Activated naive CD4-positive, alpha-beta T cell (primary cell): ENCODE measurements at places on chromosomes 3 and 15.

GRCh38 chr15:35728219-35728940 is 182.4 kb upstream of the DPH6 start:
- no peak for DNase-seq

GRCh38 chr3:155494332-155494731 is 200.8 kb upstream of the STRIT1 start:
- DNase-seq, result no peak

DNA sequence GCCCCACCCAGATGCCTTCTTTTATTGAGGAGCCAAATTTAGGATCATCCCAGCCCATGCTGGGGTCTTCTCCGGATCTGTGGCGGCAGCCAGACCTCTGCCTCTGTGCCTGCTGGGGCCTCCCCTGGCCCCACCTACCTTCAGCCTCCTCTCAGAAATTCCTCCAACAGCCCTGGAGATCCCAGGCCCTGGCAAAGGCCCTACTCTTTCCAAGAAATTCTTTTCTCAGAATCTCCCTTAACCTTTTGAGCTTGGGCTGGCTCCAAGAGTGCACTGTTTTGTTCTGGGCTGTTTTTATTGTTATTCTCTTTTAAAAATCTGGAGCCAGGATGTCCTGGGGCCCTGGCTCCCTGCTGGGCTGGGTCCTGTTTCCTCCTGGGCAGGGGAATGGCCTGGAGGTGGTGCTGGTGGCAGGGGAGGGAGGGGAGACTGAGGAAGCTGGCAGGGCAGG is 57.8 kb downstream of the GRIP2 start:
- no peak for DNase-seq

DNA sequence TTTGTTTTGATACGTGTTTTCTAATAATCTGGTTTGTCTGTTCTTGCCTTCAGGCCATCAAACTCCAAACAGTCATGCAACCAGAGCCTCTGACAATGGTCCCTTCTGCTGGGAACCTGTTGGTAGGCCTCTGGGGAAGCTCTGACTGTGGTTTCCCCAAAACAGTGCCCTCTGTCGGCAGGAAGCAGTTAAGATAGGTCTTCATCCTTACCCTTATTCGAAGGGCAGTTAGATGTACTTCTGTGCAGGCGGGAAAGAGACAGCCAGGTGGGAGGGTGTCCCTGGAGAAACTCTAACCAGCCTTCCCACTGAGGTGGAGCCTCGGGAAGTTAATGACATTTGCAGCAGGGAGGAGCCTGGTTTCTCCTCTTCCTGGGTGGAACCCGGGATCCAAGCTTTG is 81.6 kb upstream of the CHMP2B start:
- no peak for DNase-seq

DNA sequence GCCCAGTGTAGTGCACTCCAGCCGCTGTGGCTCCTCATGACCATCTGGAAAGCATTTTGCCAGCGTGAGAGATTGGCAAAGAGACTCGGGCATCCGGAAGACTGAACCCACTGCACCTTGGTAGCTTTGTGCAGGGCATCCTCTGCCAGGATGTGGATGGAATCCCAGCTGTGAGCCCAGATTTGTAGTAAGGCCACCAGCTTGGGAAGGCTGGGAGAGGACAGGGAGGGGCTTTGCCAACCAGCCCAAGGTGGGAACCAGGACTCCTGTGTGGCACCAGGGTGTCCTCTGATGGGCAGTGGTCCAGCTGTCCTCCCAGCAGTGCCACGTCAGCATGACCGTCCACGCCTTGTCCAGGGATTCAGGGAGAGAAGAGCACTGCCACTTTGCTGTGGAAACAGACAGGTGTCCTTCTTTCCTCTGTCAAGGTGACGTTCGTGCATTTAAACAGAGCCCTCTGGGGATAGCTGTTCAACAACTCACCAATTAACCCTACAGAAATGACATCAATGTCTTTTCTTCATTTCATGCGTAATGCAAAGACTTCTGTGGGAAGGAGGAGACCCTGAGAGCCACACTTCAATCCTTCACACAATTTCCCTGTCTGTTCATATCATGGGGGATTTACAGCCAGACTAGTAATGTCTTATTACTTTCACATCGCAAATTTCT is 19.1 kb downstream of the KLF15 start:
- DNase-seq, result no peak

DNA sequence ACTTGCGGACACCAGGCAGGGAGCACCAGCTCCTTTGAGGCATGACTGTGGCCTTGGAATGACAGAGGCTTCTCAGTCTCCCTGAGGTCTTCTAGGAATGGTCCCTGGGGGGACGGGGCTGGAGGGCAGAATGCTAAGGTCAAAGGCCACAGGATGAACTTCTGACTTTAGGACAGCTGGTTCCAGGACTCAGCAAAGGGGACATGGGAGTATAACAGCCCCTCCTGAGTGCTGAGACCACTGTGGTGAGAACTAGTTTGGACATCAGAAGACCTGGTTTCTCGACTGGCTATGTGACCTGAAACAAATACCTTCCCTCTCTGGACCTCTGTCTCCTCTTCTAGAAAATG is 17.8 kb downstream of the ITGA11 start:
- DNase-seq, result no peak

DNA sequence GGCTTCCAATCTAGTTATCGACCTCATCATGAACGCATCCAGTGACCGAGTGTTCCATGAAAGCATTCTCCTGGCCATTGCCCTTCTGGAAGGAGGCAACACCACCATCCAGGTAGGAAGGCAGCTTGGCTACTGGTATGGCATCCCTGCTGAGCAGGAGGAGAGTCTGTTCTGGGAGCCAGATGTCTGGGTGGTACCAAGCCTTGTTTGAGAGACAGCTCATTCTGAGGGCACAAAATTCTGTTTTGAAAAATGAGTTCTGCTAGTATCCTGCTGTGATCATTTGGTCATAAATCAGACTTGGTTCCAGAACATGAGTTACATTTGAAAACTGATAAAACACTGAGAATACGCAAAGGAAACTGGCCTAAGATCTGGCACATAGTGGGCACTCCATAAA is 242.1 kb downstream of the ITPR1 start:
- DNase-seq, result no peak

DNA sequence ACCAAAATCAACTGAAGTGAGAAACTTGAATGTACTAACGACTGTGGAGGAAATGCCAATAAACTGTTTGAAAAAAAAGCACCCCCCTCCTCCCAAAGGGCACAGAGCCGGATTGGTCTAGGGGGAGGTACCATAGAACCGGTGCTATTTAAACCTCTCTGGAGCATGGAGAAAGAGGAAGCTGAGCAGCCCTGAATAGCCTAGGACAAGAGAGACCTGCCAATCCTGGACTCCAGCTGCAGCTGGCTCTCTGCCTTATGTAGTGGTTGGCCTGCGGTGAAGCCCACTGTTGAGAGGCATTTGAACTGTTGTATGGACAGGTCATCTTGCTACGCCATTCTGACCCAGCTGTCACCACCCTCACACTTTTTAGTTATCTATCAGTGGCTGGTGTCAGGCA is 1.5 kb upstream of the SH3GL3 start:
- DNase-seq, result no peak

GRCh38 chr3:5056111-5056391 is 66.0 kb upstream of the ARL8B start:
- DNase-seq, result no peak

DNA sequence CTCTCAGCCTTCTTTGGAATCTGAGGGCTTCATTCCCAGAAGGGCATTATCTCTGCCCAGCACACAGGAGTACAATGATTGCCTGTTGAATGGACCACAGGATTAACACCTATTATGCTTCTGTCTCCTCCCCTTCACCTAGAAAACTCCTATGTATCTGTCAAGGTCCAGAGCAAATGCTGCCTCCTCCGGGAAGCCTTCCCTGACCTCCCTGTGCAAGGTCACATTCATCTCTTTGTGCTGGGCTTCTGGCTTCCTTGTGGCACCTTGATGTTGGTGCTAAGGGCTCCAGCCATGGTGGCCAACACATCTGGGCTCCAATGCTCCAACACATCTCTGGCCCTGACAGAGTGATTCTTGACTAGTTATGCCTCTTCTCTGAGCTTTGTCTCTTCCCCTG is 49.9 kb upstream of the ATP2B2 start:
- DNase-seq, result no peak

GRCh38 chr3:192514081-192514753 is 213.1 kb downstream of the FGF12 start:
- DNase-seq, result no peak

- DNase-seq, result no peak
These were observed 105.9 kb upstream of the AGBL1 start for GRCh38 chr15:85973584-85974347.

DNA sequence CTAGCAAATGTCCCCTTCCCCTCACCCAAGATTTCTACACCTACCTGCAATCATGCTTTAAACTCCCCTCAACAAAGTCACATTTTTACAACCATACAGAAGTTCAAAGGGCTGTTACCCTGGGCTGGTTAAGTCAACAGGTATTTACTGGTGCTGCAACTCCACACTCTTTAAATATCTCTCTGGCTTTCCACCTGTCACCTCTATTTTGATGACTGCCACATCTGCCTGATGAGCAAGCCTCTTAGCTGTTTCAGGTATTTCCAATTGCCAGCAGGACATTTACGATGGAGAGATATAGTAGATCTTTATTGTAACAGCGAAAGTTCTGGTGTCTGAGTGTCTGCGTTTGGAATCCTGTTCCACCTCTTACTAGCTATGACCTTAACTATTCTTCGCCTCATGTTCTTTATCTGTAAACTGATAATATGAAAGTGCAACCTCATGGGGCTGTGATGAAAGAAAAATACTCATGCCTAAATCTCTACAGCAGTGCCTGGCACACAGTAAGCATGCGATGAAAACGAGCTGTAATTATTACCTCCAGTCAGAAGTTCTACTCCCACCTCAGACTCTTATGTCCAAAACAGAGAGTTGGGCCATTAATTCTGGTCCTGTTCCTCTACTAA is 44.2 kb upstream of the TPM1 start:
- no peak for DNase-seq

GRCh38 chr3:157136647-157137387 is 23.1 kb downstream of the CCNL1 start:
- DNase-seq, result no peak

DNA sequence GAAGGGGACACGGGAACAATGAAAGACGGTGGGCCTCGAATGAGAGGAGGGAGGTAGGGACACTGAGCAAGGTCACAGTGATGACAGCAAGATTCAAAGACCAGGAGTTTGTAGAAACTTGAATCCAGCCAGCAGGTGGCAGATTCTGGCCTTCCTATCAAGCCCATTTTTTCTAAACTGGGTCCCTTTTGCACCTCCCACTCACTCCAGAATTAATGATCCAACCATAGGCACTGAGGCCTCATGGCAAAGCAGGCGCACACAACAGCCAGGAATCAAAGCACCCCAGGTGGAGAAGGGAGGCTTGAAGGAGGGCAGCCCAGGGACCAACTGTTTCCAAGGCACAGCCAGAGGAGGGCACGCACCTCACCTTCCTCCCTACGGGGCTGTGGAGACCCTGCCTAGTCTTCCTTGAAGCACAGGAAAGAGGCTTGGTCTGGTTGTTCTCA is 90.2 kb downstream of the ANP32A start:
- DNase-seq, result peak; percentile 7

DNA sequence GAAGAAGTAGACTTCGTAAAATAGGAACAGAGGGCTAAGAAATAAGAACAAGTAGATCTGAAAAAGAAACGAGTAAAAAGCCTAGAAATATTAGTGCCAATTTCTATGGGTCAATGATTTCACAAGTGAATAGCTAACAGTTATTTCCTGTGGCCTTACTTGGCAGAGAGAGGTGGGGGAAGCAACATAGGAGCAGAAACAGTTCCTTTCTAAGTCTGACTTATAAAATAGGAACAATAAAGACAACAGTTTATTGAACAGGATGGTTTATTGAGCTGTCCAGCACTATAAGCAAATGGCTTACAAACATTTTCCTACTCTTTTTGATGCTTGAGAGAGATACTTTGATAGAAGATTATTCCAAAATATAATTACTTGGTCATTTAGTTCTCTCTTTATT is 37.9 kb downstream of the AGTR1 start:
- no peak for DNase-seq

- DNase-seq, result no peak
These were observed 62.9 kb upstream of the ZBTB38 start for GRCh38 chr3:141305436-141305835.

DNA sequence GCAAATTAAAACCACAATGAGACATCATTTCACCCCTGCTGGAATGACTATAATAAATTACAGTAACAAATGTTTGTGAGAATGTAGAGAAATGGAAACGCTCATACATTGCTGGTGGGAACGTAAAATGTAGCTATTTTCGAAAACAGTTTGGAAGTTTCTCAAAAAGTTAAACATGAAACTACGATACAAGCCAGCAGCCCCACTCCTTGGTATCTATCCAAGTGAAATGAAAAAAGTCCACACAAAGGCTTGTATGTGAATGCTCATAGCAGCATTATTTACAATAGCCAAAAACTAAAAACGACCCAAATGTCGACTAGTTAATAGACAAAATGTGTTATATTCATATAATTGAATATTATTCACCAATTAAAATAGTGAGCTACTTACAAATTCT is 22.9 kb upstream of the CFAP20DC start:
- no peak for DNase-seq

DNA sequence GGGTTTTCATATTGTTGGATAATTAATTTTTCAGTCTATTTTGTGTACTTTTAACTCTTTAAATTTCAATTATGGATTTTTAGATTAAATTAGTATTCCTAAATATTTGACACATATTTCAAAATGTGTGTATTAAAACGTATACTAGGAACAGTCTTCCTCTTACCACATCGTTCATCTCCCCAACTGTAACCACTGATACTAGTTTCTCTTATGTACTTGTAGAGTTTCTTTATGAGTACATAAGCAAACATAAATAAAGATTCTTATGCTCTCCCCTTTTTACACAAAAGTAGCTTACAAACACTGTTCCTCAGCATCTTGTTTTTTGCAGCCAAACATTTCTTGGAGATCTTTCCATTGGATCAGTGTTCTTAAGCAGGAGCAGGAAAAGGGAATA is 45.9 kb downstream of the CMSS1 start:
- DNase-seq, result no peak

GRCh38 chr15:93121973-93122910 is 33.2 kb upstream of the RGMA start:
- DNase-seq, result no peak

DNA sequence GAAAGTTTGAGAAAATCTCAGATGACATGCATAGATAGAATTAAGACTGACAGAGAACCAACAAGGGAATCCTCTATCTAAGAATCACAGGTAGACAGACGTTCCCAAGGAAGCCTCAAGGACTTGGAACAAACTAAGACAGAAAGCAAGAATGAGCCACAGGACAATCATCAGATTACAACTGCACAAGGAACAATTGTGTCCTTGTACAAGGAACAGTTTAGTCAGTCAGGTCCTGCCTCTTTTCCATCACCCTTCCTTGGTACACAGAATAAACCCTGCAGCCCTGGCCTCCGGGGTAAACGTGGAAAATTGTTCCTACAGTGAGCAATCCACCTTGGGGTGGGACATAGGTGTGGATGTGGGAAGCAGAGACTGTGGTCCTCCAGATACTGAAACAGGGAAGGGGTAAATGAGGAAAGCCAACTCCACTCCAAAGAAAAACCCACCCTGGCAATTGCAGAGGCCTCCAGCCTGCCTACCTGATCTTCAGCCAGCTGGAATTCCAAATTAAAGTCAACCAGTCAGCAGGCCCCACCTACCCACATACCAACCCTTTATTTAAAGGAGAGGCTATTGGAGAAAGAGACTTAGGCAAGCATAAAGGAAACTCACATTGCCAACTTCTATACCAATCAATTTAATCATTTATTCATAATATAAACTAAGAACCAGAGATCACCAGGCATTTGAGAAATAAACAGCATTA is 73.4 kb downstream of the ULK4 start:
- DNase-seq, result no peak
